Upper lobe of right lung (tissue), 1 donor: ENCODE measurements at places on chromosomes 4 and X.

- DNase-seq, result no peak
These were observed 2.5 kb upstream of the USP27X start for GRCh38 chrX:49876750-49877149.

DNA sequence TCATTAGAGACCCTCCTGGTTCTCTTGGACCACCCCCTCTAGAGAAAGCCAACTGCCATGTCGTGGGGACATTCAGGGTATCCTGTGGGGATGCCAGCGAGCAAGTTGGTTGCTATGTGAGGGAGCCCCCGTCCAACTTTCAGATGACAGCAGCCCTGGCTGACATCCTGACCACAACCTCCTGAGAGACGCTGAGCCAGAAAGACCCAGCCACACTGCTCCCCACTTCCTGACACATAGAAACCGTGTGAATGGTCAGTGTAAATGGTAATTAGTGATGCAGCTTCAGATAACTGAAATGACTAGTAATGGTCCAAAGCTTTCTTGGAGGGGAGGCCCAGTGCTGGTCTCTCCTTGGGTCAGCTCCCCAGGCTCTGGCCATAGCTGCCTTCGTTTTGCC lies 10.8 kb downstream of the CLCN4 start:
- no peak for DNase-seq

DNA sequence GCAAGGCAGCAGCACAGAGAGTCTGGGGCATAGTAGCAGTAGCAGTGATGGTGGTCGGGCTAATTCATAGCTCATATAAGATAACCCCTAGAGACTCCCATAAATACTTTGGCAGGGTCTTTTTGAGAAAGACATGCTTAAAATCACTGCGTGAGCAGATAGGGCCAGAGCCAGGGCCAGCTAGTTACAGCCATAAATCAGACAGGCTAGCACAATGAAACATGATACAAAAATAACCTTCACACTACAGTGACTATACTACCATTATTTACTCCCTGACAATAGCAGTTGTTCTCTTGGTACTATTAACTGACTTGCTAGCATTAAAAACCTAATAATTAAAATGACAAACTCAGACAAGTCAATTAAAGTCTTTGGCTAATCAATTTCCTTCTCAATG lies 295.9 kb downstream of the SMARCA1 start:
- DNase-seq, result no peak

DNA sequence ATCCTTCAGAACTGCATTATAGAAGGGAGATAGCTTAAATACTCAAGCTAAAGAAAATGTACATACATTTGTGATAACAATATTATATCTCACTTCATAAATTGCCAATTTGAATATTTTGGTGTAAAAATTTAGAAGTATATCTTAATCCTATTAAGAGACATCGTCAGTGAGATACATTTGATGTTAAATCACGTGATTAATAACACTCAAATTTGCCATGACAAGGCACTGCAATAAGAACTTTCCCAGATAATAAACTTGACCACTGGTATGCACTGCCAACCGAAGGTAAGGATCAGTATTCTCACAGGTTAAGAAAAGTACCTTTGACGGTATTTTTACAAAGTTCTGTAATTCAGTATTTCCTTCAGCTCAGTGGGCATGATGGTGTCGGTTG lies 764.7 kb upstream of the FRG1 start:
- DNase-seq, result no peak

GRCh38 chrX:72644946-72645345 lies 69.2 kb downstream of the PHKA1 start:
- no peak for DNase-seq

DNA sequence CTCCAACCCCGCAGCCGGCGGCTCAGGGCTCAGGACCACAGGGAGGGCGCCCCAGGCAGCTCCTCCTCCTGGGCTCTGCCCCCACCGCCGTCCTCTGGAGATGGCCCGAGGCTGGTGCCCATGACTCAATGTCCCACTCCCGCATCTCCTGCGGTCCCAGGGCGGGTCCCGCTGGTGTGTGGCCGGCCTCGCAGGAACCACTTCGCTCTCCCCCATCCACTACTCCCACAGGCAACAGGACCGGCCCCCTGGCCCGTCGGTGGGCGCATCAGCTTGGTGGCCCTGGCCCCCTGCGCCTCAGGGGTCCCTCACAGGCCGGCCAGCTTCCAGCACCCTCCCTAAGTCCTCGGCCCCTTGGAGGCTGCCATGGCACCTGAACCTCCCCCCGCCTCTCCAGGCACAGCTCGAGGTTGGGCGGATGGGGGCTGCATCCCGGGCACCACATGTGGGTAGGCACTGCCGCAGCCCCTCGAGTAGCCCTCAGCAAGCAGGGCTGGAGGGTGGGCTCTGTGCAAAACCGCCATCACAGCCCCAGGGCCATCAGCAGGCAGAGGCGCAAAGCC lies 22.8 kb upstream of the SPON2 start:
- peak; percentile 57 for DNase-seq

GRCh38 chr4:7759635-7760034 lies 180.0 kb downstream of the AFAP1 start:
- DNase-seq, result no peak

DNA sequence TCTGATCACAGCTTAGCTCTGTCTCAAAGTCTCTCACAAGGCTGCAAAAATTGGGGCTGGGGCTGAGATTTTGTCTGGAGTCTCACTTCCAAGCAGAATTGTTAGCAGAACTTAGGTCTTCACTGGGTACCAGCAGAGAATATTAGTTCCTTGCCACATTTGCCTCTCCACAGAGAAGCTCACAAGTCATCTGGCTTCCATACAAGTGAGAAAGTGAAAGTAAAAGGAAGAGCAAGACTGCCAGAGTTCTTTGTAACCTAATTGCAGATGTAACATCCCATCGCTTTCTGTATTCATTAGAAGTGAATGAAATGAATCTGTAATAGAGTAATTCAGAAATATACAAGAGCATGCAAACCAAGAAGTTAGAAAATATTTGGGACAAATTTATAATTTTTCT lies 624.1 kb upstream of the GNPDA2 start:
- DNase-seq, result no peak

- DNase-seq, result no peak
These were observed 1070.4 kb upstream of the ADGRL3 start for GRCh38 chr4:60129740-60130139.

- no peak for DNase-seq
These were observed 31.7 kb downstream of the AGA start for GRCh38 chr4:177410566-177410965.

DNA sequence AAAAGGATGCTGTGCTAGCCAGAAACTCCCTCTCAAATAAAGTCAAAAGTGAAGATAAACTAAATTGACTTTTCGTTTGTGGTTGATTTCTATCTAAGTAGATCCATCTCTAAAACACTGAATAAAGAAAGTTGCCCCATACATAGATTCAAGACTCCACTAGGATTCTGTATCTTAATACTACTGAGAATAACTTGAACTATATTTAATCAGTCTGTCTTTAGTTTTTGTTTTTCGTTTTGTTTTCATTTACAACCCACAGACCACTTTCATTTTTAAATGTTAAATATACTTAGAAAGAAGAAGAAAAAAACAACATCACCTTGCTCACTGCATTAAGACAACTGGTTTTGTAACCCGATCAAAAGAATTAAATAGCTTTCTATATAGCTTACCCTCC lies 655.0 kb downstream of the RPA4 start:
- DNase-seq, result no peak

GRCh38 chr4:40240040-40240653 lies 43.3 kb downstream of the RHOH start:
- no peak for DNase-seq

GRCh38 chr4:169399976-169400767 lies 129.4 kb upstream of the SH3RF1 start:
- no peak for DNase-seq

DNA sequence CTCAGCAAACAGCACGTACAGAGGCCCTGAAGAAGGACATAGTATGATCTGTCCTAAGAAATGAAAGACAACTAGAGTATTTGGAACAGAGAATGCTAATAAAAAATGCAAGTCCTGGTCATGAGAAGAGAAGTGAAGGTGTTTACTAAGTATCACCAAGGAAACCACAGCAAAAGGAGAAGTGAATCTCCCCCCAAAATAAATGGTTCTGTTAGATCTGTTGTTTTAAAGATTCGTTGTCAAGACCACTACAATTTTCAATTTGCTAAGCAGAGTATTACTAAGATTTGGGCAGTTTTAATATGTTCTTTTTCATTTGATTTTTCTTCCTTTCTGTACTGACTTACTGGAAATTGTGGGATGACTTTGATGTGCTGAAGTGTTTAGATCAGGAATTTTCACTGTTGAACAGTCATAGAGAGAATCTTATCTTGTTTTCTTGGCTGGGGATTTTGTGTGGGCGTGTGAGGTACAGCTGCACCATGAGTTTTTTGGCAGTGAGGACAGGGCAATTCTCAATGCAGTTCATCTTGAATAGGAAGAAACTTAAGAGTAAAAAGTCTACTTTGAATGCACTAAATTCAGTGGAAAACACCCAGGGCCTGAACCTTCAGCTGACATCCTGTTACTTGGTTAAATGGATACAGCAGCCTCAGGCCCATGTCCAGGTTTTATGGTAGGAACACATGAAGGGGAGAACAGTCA lies 132.2 kb downstream of the STIM2 start:
- no peak for DNase-seq

DNA sequence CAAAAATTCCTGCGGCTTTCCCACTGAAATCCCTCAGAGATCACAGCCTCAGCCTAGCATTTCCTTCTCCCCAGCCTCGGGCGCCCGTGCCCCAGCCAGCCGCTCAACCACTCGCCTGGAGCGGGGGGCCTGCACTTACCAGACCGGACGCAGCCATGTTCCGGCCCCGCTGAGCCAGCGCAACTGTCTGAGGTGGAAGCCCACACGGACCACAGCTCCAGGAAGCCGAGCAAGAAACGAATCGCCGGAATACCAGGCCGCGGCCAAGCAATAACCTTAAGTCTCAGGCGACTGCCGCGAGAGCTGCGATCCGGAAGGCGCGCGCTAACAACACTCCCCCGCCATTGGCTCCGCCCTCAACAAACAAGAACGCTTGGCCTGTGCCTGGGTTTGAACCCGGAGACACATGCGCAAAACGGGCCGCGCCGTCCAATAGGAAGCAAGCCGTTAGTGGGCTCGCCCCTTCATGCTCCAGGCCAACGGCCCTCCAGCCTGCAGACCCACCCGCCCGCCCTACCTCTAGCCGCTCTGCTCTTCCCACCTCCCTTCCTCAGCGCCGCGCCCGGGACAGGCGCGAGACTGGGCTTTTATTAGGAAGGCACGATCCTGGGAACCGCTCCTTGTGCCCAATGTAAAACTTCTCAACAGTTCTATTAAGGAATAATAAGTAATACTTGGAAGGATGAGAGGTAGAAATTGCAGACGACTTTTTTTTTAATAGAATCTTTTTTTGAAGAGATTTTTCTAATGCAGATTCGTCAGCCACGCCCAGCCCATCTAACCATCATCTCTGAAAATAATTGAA lies at the start of gene CENPC:
Gene CENPC (minus strand): TSS at position 305 of the 805 bp plus-strand sequence. CDS start 148 bp downstream, at position 157.
- peak; percentile 98 for DNase-seq

DNA sequence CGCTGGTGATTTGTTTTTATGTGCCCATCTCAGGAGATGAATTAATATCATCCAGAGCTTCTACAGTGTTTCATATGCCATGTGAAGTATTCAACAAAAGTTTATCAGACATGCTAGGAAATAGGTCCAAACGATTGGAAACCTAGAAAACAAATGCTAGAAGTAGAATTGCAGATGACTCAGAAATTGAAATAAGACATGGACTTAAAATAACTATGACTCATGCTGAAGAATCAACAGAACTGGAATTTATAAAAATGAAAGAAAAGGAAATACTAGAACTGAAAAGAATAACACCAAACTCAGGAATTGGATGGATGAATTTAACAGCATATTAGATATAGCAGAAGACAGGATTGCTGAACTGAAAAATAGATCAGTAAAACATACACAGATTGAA lies 172.7 kb upstream of the GIMD1 start:
- no peak for DNase-seq

DNA sequence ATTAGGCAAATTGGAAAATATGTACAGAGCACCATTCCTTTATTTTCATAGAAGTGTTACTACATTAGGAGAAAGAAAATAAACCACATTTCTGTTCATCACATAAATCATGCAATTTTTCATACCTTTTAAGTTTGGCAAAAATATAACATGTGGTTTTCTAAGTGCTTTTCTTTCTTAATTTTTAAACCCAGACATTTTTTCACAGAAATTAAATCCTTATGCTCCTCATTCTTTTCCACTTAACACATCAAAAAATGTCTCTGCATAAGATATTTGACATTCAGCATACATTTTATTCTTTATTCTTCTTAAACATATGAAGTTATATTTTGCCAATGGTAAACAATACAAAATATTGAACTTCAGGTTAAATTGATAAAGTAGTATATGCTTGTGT lies 826.6 kb upstream of the SLIT2 start:
- no peak for DNase-seq

DNA sequence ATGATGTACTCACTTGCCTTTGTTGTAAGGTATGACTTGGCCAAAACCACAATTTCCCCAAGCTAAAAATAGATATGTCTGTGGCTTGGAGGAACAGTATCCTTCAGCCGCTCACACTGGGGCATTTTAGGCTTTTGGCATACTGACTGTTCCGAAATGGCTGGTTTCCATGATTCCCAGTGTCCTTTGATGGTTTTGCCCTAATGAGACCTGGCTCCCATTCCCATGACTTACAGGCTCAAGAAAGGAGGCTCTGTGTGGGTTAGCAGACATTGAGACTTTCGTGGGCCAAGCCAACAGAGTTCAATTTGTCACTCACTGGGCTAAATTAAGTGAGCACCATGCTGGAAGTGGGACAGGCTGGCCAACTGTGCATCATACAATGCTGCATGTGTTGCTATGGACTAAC lies 150.6 kb downstream of the CEP135 start:
- no peak for DNase-seq

DNA sequence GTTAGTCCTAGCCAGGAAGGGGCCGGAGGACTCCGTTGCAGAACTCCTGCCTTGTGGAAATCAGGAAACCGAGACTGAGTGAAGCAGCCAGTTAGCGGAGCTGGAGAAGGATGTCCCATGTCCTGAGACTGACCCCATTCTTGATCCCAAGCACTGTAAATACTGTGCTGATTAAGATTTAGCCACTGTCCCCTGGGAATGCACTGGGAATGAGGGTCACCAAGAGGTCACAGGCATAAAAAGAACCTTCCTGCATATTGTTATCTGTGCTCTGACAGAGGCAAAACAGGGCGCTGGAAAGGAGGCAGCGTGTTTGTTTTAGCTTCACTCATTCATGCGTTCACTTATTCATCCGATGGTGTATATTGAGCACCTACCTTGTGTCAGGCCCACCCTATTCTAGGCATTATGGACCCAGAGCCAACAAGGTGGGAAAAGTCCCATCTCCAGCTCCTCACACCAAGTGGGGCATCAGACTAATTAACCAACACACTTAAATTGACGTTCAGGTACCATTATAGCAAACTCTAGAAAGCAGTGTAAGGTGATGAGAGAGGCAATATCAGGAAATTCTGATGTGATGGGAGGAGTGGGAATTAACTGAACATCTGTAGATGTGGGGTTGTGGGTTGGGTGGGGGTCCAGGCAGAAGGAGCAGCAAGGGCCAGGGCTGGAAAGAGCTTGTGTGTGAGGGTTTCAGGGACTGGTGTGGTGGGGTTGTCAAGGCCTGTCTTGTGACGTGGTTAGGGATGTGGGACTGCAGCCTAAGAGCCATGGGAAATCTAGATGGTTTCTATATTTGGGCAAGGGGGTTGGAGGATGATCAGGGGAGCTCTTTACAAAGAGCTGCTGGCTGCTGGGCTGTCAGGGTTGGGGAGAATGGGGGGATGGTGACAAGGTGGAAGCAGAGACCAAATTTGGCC lies 10.6 kb upstream of the SLC2A9 start:
- DNase-seq, result no peak
